ENCODE measurements at places on chromosomes 7 and 10. TPM values are rescaled to one million over a fixed set of nuclear protein-coding genes. Genes with fewer than 3 reads are reported as not detected.

GET4 gene
- 44.7 TPM for total RNA-seq

AGBL3 gene
- total RNA-seq = 6.7 TPM

LIPJ gene
- 0.17 TPM for total RNA-seq

DNA sequence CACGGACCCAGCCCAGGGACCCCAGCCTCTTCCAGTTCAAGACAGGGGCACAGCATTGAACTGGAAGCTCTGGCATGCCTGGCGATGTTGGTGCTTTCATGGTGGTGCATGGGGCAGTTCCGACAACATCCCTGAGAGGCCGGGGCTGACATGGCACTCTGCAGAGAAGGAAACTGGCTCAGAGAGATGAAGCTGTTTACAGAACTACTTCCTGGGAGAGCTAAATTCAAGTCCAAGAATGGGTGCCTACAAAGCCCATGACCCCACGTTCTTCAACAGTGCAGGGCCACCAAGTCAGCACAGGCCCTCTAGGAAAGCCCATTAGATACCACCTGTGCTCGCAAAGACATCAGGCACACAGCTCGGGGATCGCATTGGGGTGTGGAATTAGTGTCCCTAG, 470.9 kb upstream of the MGMT start:
- H3K27ac ChIP-seq = no peak overlapping the region
- no peaks in the 10 kb centered on the region for H3K36me3 ChIP-seq
- peaks cover 1% of the 10 kb centered on the region for H3K27me3 ChIP-seq
- DNase-seq = no peak
- no peaks in the 10 kb centered on the region for H3K4me1 ChIP-seq

DNA sequence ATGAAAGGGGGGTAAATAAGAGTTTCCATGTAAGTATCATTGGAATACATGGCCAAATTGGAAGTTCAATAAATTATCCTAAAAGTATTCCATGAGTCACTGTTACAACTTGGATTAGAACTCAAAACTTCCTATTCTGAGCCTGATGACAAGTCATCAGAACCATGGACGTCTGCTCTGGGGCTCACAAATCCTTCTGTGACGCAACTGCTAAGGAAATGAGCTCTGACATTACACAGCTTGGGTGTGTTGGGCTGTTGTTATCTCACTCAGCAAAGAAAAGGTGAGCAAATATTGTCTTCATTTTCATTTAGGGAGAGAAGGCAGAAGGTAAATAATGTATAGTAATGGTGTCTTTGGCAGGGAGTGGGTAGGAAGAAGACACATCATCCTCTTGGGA, 214.8 kb upstream of the ADO start:
- no peaks in the 10 kb centered on the region for H3K36me3 ChIP-seq
- H3K27me3 ChIP-seq = no peaks in the 10 kb centered on the region
- DNase-seq = no peak
- H3K4me3 ChIP-seq = no peak overlapping the region

DNA sequence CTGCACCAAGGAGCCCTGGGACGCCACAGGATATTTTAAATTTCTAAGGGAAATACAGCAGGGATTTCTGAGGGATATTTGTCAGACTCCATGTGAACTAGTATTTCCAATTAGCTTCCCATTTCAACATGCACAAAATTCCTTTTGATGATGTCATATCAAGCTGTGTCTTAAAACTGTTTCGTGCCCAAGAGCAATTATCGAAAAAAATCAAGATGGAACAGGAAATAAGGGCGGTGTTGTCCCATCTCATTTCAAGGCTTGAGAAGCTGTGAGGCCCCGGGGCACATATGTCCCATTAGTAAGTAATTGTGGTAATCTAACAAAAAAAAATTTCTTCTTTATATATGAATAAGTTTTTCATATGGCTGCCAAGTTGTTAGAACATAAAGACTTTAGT, 47.4 kb downstream of the PPP1R17 start:
- H3K36me3 ChIP-seq = no peaks in the 10 kb centered on the region
- no peaks in the 10 kb centered on the region for H3K27me3 ChIP-seq
- DNase-seq = no peak
- H3K27ac ChIP-seq = no peak overlapping the region

DNA sequence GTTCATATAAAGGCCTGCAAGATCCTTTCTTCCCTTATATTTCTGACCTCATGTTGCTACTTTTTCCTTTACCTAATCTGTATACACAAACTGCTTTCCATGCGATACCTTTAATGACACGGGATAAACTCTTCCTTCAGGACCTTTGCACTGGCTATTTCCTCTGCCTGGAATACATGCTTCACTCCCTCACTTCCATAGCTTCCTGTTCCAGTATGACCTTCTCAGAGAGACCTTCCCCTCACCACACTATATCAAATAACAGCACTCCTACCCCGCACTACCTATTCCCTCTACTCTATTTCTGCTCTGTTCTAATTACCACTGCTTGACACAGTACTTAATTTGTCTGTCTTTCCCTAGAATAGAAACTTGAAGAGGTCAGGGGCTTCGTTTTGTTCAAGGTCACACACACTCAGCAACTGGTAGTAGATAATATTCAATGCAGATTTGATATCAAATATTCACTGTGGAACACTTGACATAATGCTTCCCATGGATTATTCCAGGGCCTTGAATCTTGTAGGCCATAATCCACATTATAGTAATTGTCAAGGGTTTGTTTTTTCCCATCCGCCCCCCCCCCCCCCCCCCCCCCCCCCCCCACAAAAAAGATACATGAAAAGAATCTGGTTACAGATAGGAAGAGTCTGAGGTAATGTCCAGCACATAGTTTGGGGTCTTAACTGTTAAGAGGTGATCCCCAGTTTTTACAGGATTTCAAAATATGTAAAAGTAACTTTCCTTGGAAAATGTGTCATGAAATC, 11.1 kb downstream of the SYPL1 start:
- no peak overlapping the region for H3K4me3 ChIP-seq
- no peak overlapping the region for H3K27ac ChIP-seq
- DNase-seq = no peak
- peaks cover 34% of the 10 kb centered on the region for H3K36me3 ChIP-seq
- H3K4me1 ChIP-seq = peaks cover 33% of the 10 kb centered on the region
